ENCODE measurements at places on chromosomes 2 and 18. TPM values are rescaled to one million over a fixed set of nuclear protein-coding genes. Genes with fewer than 3 reads are reported as not detected.
A peak's percentile ranks its signal among the peaks of the same experiment; 100 is the strongest.

GRCh38 chr2:9764153-9764778 lies 79.0 kb upstream of the TAF1B start:
- H3K27ac ChIP-seq: no peak overlapping the region
- DNase-seq: no peak
- no peaks in the 10 kb centered on the region for H3K36me3 ChIP-seq
- no peak overlapping the region for H3K4me3 ChIP-seq
- peaks cover 38% of the 10 kb centered on the region for H3K27me3 ChIP-seq
- peaks cover 16% of the 10 kb centered on the region for H3K4me1 ChIP-seq

GRCh38 chr2:193076995-193077394 lies 882.3 kb upstream of the TMEFF2 start:
- H3K4me1 ChIP-seq: no peaks in the 10 kb centered on the region
- no peak for DNase-seq
- no peaks in the 10 kb centered on the region for H3K27me3 ChIP-seq

- H3K27ac ChIP-seq: no peak overlapping the region
- H3K4me3 ChIP-seq: no peak overlapping the region
- no peaks in the 10 kb centered on the region for H3K36me3 ChIP-seq
- DNase-seq: no peak
- peaks cover 18% of the 10 kb centered on the region for H3K4me1 ChIP-seq
Measured at GRCh38 chr2:120624061-120624737, 111.5 kb upstream of the GLI2 start.

Gene PDCD1
- not detected for total RNA-seq

Gene EPB41L3
- 41.7 TPM for total RNA-seq

Gene PCARE
- total RNA-seq: not detected

DNA sequence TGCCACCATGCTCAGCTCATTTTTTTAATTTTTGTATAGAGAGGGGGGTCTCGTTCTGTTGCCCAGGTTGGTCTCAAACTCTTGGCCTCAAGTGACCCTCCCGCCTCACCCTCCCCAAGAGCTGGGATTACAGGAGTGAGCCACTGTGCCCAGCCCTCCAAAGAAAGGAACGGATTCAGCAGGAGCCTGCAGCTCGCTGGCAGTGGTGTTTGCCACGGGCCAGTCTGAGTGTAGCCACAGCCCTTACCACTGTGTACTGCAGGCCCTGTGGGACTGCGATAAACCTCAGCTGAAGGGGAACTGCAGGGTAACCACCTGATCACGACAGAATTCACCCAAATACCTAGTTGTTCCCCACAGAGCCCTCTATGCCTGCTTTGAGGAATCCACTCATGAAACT lies 6.8 kb downstream of the COPS9 start:
- H3K27ac ChIP-seq: no peak overlapping the region
- no peaks in the 10 kb centered on the region for H3K27me3 ChIP-seq
- H3K36me3 ChIP-seq: peaks cover 14% of the 10 kb centered on the region
- no peaks in the 10 kb centered on the region for H3K4me1 ChIP-seq
- H3K4me3 ChIP-seq: no peak overlapping the region

DNA sequence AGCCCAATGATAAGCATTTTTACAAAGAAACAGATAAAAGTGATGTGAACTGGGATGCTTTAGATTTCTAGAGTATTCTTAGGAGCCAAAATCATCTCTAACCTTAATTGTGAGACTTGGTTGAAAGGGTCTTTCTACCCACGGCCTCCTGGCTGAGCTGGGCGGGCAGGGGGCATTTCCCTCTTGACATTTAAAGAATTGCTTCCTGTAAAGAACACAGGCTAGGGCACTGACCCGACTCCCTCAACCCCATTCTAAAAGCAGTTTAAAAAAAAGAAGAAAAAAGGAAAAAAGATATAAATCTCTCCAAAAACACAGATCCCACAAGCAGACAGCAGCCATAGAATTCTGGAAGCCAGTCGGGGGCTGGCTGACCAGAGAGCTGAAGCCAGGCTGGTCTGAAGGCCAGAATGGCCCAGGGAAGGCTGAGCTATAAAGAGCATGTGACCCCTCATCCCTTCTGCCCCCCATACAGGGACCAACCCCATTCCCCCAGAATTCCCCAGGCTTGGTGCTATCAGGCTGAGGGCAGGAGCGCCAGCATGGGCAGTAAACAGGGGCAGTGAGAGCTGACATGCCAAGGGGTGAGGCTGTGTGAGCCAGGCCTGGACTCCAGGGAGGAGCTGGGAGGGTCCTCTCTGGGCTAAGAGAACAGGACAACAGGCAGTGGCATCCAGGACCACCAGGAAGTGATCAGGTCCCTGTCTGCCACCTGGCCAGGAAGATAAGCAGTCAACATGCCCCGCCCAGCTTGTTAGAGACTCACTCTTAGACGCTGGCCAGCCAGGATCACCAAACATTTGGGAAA lies 188.5 kb downstream of the HDAC4 start:
- peak overlapping the region; percentile 24 for H3K27ac ChIP-seq
- no peaks in the 10 kb centered on the region for H3K27me3 ChIP-seq
- no peaks in the 10 kb centered on the region for H3K36me3 ChIP-seq
- no peak overlapping the region for H3K4me3 ChIP-seq
- DNase-seq: no peak
